ENCODE measurements at places on chromosomes 11 and 22.

- DNase-seq = no peak
Measured at GRCh38 chr11:125335106-125335505, 161.0 kb downstream of the FEZ1 start.

GRCh38 chr11:29734287-29734686 lies 282.5 kb downstream of the KCNA4 start:
- no peak for DNase-seq

DNA sequence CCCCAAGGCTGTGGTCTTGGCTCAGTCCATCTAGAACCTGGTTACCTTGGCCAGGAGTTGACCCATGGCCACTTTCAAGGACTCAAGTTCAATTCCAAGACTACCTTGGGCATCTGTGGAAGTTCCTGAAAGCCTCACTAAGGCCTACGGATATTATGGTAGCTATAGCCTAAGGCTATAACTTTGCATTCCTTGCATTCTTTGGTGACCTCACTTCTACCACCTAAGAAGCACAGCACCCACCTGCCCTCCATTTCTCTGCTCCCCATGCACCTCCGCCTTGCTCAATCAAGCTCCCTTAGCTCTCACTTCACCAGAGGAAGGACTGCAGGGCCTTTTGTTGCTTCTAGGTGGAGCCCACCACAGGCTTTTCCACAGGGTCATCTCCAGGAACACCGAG lies 50.3 kb upstream of the GALNT18 start:
- DNase-seq = no peak

- peak; percentile 29 for DNase-seq
Measured at GRCh38 chr11:69497221-69497787, 15.8 kb downstream of the LINC01488 start.

GRCh38 chr11:61775606-61776554 lies 16.5 kb downstream of the TMEM258 start:
- DNase-seq = no peak

DNA sequence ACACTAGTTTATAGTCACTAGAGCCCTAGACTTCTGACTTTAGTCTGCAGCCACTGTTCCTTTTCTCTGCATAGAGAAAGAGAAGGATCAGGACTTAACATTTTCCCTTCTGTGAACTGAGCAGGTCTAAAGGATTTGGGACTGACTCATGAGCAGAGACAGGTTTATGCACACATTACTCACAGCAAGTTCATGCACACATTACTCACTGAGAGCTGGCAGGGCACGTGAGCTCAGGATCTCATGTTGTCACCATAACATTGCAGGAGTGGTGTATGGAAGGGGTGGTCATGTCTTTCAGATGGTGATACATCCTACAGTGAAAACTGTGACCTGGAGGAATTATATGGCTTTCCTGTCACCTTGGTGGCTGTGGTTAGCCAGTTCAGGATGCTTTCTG lies 56.4 kb downstream of the CEP164 start:
- peak; percentile 42 for DNase-seq

- no peak for DNase-seq
Measured at GRCh38 chr11:112518371-112518770, 257.7 kb upstream of the PLET1 start.
